NCI-H187 (cell line): ENCODE measurements at places on chromosomes 13 and 19.

- no peak for DNase-seq
These were observed 2.7 kb downstream of the PRKACA start for GRCh38 chr19:14114854-14115253.

- DNase-seq = no peak
These were observed 23.8 kb downstream of the ZNF787 start for GRCh38 chr19:56097306-56097705.

DNA sequence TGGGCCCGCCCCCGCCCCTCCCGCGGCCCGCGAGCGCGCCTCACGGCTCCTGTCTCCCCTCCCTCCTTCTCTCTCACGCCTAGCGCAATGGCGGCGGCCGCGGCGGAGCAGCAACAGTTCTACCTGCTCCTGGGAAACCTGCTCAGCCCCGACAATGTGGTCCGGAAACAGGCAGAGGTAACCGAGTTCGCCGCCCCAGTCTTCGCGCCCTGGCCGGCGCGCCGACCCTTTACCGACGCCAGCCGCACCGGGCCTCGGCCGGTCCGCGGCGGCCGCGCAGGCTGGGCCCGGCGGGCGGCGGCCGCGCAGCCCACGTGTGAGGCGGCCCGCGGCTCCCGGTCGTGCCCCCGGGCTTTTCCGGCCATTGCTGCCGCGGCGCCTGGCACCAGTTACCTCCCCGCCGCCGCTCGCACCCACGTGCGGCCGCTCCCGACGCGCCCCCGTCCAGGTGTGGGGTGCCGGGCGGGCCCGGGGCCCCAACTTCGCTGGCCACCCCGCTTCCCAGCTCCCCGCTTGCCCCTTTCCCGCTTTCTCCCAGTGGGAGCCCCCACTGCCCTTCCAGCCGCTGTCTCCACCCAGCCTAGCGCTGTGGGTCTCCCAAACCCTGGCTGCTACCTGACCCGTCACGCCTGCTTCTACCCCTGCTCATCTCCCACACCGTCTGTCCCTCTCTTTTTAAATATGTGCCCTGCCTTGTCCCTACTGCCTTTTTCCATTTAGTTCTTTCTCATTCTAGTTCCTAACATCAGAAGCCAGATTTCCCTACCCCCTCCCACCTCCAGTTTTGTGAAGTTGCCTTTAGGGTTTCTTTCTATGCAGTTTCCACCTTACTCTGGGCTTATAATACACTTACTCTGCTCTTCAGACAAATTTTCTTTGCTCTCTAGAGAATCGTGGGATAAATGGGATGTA lies 23.4 kb downstream of the IPO5 start:
- DNase-seq = no peak

DNA sequence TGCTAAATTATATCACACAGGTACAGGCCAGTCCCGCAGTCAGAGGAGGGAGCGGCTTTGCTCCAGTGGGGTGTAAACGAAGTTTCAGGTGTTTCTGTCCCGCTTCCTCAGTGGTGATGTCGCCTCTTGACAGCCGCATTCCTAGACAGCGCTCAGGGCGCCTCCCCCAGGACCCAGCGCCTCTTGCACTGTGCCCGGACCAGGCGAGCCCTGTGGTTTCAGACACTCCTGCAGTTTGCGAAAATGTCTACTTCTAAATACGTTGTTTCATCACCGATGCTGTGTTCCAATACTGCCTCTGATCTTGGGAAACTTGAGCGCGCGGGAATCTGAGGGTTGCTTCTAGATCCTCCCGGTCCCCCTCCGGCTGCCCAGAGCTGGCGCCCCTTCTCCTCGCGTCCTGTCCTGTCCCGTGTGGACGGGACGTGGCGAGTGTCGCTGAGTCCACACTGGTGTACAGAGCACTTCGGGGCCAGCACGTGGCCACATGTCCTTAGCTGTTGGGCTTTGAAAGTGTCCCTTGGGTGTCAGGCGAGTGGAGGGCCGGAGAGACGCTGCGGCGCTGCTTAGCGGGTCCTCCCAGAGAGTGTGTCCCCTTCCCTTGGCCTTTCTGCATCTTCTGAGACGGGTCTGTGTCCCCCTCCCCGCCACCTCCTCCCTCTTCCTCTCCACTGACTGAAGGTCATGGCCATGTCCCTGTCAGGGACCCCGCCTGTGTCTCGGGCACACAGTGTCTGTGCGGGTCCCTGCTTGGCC lies 14.6 kb upstream of the RPS15 start:
- DNase-seq = no peak

DNA sequence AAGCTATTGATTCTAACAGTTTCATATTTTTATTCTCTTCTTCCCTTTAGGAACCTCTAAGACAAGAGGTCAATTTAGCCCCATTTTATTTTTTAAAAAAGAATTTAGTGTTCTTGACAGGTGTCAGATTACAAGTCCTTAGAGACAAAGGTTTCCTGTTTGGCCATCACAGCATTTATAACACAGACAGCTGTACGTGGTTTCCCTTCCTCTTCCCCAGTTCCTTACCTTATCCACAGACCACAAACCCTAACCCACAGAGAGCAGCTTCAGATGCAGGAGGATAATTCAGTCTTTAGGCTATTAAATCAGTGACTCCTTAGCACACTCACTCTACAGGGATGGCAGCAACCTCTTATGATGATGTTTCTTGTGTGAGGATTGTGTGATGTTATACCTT lies 1210.1 kb downstream of the DIAPH3 start:
- no peak for DNase-seq

GRCh38 chr13:102798581-102799425 lies at the start of the genes BIVM and POGLUT2:
BIVM (plus strand) TSS chr13:102799119; CDS start chr13:102807268, 8,149 bp downstream.
POGLUT2 (minus strand) TSS chr13:102798976; CDS start chr13:102798670, 306 bp downstream.
- peak; percentile 97 for DNase-seq

- no peak for DNase-seq
These were observed 21.8 kb upstream of the RBM26 start for GRCh38 chr13:79427883-79428282.

DNA sequence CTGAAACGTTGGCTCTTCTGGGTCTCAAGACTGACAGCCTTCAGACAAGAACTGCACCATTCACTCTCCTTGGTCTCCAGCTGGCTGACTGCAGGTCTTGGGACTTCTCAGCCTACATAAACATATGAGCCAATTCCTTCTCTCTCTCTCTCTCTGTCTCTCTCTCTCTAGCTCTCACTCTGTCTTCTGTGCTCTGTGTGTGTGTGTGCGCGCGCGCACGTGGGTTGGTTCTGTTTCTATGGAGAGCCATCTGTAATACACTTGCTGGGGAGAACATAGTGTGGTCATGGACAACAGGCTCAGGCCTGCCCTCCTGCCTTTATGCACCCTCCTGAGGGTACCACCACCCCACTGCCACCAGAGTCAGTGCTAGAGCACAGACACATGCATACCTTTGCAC lies 13.7 kb upstream of the SERPINE3 start:
- no peak for DNase-seq

GRCh38 chr13:37923236-37923635 lies 53.7 kb upstream of the TRPC4 start:
- no peak for DNase-seq

DNA sequence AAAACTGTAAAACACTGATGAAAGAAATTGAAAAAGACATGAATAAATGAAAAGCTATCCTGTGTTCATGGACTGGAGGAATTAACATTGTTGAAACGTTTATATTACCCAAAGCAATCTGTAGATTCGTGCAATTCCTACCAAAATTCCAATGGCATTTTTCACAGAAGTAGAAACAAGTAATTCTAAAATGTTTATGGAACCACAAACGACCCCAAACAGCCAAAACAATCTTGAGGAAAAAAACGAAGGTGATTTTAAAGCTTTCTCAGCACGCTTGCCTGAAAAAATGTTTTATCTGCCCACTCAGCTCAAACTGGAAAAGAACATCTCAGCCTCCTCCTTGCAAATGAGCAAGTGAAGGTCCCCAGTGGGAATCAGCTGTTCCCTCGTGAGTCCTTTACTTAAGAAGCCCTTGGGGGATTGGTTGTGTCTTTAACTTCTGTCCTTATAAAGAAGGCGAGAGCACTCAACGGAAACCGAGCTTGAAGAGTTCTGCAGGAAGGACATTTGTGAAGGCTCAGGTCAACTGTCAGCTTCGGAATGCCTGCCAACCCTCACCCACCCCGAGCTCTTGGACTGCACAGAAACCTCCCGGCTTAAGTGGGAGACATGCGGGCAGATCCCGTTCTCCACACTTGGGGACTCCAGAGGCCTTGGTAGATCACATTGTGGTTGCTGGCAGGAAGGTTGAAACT lies 256.0 kb upstream of the IRS2 start:
- DNase-seq = no peak

DNA sequence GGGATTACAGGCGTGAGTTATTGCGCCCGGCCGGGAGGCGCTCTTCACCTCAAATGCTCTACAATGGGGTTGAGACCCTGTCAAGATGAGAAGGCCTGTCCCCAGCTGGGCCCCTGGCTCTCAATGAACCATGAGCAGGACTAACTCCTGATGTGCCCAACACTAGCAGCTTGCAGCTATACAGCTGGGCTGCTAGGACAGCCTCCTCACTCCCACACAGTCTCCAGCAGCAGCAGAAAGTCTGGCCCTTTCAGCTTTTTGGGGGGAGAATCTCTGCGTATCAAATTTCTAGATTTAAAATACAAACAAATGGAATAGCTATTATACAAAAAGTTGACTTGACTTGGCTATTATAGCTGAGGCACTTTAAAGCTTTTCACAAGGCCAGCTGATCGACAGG lies 30.2 kb downstream of the TMTC4 start:
- DNase-seq = no peak
